NCI-H2081 treated with DMSO at 0.1 percent for 48 hours (cell line): ENCODE measurements at places on chromosomes 16 and 17.

- DNase-seq: no peak
Observed at GRCh38 chr17:75847614-75848522, 3.7 kb upstream of the UNC13D start.

DNA sequence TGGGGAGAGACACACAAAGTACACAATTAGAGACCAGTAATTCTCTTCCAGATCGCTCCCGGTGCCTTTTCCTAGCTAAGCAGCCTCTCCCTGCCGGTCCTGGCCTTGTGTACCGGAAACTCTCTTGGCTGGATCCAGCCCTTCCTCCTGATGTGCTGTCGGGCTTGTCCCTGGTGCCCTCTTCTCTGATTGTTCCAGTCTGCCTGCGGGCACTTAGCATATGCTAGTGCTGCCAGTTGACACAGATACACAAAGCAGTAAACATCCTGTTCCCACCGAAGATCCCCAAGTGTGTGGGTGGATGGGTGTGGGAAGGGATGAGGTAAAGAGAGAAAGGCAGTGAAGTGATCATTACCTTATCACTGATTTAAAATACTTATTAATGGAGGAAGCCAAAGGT is 9.7 kb downstream of the HS3ST3B1 start:
- DNase-seq: no peak

GRCh38 chr17:36907407-36907806 is 29.9 kb upstream of the LHX1 start:
- DNase-seq: no peak

DNA sequence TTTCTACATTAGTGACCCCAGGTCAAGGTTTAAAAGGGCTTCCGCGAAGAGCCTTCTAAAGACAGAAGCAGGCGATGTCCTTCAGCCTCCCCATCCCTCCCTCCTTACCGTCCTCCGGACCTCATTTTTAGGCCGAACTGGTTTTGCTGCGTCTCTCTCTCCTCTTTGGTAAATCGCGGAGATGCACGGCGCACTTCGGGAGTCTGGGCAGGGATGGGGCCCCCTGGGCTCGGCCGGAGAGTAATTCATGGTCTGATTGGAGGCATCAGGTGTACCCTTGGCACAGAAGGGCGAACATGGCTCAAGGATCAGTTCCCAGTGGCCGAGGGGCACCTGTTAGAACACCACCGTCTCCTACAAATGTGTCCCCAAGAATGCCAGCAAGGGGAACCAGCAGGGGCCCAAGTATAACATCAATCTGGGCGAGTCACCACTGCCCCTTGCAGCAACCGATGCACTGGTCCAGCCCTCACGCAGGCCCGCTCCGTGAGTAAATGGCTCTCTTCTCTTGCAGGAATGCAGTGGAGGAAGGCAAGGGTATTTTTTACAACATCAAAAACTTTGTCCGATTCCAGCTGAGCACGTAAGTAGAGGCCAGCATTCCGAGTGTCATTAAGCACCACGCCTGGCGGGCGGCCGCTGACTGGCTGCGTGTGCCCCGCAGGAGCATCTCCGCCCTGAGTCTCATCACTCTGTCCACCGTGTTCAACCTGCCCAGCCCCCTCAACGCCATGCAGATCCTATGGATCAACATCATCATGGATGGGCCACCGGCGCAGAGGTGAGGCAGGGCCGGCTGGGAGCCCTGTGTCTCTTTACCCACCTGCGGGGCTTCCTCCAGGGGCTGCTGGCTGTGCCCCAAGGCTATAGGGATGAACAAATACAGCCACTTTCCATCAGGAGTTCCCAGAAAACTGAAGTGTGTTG is 45.6 kb downstream of the MEAK7 start:
- no peak for DNase-seq

DNA sequence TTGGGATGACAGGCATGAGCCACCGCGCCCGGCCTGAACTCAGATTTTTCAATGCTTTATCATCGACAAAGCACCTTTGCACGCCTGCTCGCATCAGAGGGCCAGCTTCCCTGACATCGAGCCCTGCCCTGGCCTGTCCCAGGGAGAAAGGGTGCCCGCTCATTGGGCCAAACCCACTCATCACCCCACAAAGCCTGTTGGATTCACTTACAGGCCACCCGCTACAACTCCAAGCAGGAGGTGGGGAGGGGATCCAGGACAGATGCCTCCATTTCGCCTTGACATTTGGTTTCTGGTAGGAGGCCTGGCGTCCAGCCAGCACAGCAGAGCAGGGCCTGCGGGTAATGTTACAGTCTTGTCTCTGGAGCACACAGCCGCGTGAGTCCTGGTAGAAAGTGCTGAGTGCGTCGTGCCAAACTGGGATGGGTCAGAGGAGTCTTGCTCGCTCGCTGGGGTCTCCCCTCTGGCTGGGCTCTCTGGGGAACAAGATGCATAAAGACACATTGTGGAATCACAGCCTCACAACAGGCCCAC is 19.8 kb downstream of the SMTNL2 start:
- DNase-seq: peak; percentile 20

DNA sequence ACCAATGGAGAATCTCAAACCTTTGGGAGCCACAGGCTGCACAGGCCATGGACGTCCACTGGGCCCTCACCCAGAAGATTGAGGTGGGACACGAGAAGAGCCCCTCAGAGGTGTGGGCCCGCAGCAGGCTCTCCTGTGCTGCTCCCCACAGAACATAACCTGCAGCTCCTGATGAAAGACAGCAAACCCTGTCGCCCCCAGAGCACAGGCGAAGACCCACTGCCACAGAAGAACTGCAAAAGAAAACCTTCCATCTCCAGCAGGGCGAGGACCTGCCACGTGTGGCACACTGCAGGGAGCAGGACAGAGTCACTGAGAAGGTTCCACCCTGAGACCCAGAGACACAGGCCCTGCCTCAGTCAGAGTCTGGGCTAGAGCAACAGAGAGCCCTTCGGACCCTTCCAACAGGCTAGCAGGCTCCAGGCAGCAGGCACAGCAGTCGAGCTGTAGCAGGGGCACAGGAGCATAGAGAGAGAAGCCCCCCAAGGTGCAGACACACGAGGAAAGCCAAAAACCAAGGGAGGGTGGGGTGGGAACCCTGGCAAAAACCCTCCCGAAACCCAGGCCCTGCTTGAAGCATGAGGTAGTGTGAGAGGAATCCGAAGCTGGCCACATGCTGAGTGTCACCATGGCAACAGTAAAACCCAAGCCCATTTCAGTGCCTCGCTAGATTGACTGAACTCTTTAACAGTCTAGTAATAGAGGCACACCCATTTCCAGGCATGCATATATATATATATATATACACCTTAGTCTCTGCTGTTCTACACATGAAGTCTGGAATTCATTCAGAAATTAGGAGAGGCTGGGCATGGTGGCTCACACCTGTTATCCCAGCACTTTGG is 60.0 kb upstream of the CHMP6 start:
- no peak for DNase-seq

DNA sequence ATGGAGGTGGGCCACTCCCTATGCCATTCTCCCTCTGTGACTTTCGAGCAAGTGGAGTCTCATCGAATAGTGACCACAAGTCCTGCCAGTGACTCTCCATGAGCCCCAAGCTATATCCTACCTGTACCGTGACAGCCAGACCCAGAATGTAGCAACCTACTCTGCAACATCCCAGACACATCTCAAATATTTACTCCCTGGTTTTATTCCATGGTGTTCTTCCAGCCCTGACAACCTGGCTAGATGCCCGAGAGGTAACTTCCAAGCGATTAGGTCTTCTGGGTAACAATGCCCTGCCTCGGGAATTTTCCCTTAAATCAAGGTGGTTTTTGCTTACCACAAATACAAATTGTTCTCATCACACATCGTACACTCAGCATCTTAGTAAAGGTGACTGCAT is 211.7 kb downstream of the ZFHX3 start:
- no peak for DNase-seq

- no peak for DNase-seq
Observed at GRCh38 chr16:80752541-80752940, 51.9 kb downstream of the CDYL2 start.

DNA sequence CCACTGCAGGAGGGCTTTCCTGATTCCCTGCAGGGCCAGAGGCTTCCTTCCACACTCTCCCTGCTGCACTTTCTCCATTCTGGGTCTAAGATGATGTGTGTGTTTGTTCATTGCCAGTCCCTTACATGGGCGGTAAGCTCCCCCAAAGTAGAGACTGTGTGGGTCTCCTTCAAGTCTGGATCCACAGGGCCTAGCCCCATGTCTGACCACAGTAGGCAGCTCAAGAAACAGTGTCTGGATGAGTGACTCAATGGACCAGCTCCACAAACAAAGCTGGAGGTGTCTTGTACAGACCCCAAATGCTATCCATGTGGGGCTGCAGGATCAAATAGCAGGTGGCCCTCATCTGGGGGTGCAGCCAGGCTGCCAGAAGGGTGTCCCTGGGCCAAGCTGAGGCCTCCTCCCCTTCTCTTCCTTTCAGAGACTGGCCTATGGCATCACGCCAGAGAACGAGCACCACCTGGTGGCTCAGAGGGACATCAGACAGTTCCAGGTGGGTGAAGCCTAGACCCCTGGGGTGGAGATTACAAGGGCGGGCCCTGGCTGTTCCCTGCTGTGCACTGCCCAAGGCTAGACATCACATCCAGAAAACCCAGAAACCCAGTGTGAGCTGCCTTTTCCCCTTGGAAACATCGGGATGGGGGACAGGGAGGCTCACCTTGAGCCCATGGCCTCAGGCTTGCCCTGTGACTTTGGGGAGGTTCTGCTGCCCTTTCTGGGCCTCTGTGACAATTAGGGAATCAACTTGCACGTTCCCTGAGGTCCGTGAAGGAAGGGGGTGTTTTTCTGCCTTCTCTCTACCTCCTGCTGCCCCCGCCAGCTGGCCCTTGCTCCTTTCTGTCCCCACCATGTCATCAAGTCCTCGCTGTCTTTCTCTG is 45.9 kb downstream of the SLC6A2 start:
- DNase-seq: no peak

- no peak for DNase-seq
Observed at GRCh38 chr17:3026125-3026855, 37.1 kb downstream of the OR1D5 start.

DNA sequence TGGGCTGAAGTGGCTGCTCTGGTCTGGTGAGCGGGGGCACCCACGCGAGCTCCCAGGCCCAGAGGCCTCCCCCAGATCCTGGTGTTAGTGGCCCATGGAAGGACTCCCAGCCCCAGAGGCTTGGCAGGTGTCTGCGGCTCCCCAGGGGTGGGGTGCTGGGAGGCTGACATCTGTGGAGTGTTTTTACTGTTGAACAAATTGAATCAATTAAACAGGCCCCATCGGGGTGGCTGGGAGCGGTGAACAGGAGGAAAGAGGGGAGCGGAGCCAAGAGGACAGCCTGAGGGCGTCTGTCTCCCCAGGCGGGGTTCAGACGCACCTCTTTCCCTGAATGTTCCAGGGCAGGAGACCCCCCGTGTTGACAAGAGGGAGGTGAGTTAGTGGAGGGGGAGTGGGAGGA is 29.9 kb downstream of the ACTG1 start:
- no peak for DNase-seq

DNA sequence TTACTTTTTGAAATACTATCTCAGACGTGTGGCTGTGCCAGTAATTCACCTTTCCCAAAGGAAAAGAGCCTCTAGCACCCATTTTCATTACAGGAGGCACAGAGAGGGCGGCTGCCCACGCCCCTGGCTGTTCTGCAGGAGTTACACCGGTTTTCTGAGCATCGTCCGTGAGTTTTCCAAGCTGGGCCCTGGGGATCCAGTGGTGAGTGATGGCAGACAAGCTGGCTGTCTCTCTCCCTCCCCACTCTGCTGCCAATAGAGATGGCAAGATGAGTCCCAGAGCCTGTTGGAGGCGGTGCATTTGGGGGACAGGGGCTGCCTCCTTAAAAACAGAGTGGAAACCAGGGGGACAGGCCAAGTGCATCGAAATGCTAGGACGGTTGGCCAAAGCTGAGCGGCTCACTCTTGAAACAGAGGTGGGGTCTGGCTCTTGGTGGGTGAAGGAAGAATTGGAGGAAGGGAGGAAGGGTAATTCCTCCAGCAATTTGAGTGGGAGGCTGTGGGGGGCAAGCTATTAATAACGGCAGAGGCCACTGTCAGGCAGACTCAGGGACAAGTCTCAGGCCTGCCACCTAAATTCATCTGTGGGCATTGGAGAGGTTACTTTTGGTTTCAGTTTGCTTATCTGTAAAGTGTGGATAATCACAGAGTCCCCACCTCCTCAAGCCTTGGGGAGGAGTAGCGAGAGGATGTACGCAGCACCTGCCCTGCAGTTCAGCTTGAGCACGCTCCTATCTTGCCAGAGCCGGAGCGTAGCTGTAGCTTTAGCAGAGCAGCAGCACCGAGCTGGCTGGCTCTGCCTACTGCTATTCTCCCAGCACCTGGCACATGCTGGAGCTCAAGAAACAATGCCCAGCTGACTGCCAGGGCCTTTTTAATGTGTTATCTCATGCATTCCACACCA is 7.5 kb upstream of the NOS2 start:
- no peak for DNase-seq

GRCh38 chr16:30615358-30616091 is 5.3 kb upstream of the ZNF689 start:
- DNase-seq: no peak

DNA sequence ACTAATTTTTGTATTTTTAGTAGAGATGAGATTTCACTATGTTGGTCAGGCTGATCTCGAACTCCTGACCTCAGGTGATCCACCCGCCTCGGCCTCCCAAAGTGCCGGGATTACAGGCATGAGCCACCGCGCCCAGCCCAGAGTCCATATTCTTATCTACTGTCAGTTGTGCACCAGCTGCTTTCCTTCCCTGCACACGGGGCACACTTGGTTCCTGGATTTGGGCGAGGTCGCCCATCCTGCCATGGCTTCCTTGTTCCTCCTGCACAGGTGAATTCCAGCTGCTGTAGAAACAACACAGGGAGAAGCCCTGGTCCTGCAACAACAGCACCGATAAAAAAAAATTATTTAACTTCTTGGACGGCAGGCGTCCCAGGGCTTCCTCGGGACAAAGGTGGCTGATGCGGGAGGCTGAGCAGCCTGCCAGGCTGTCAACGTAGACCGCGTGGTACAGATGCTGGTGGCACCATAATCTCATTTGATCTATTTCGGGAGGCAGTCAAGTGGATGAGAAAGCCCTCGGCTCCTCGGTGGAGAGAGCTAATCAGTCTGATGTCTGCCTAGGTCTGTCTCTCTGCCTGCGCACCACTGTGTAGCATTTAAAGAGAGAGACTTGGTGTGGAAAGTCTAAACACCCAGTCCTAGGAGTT is 19.1 kb downstream of the RGS9 start:
- DNase-seq: no peak

DNA sequence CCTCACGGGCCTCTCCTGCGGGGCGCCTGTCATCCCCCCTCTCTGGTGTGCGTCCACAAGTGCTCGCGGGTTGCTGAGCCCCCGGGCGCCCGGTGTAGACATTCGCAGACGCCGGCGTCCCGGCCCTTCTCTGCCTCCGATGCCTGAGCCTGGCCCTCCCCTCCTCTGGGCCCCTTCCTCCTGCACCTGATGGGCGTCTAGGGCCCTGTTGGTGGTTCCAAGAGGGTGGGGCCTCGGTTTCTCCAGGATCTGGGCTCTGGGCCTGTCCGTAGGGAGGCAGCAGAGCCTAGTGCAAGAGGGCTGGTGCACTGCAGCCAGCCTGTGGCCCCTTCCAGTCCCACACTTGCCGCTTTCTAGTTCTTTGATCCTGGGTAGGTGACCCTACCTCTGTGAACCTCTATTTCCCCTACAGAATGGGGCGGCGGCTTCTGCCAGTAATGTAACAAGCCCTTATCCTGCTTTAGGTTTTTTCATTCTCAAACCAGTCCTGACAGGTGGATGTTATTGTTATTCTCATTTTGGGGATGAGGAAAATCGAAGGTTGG is 623 bp downstream of the E4F1 start:
- no peak for DNase-seq

- DNase-seq: no peak
Observed at GRCh38 chr17:37699285-37699973, 45.4 kb downstream of the HNF1B start.
